HS-27A (cell line): ENCODE measurements at places on chromosomes 3 and 15.

DNA sequence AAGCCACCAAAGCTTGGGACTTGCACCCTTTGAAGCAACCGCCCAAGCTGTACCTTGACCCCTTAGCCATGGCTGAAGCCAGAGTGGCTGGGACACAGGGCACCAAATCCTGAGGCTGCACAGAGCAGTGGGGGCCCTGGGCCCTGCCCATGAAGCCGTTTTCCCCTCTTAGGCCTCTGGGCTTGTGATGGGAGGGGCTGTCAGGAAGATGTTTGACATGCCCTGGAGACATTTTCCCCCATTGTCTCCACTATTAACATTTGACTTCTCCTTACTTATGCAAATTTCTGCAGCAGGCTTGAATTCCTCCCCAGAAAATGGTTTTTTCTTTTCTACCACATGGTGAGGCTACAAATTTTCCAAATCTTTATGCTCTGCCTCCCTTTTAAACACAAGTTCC is 522.2 kb downstream of the EDEM1 start:
- DNase-seq = no peak

DNA sequence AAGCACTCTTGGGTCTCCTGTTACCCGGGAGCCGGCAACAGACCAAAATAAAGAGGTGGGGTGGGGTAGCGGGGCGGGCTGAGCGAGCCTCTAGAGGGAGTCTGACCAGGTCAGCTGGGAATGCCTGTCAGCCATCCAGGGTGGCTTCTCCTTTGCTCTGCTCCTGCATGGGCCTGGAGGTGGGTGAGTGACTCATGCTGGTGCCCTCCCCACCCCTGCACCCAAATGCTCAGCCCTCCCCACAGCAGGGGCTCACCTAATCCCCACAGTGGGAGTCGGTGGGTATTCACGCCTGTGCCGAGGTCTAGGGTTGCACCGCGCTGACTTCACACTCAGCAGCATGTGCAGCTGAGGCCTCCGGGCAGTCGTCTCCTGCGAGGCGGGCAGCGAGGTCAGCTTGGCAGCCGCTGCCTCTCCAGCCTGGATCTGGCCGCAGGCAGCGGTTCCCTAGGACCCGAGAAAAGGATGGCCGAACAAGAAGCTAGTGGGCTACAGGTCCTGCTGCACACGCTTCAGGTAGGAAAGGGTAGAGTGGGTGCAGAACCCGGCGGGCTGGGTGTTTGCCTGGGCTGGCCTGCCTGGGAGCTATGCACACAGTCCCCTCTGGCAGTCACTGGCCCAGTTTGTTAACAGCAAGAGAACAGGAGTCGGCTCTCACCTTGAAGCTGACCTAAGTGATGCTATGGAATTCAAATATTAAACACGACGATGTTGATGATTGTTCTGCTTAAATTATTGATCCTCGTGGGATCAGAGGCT is at the start of gene AGBL1:
TSS of gene AGBL1 (plus strand) at position 364 of the 759 bp plus-strand sequence.
- no peak for DNase-seq

DNA sequence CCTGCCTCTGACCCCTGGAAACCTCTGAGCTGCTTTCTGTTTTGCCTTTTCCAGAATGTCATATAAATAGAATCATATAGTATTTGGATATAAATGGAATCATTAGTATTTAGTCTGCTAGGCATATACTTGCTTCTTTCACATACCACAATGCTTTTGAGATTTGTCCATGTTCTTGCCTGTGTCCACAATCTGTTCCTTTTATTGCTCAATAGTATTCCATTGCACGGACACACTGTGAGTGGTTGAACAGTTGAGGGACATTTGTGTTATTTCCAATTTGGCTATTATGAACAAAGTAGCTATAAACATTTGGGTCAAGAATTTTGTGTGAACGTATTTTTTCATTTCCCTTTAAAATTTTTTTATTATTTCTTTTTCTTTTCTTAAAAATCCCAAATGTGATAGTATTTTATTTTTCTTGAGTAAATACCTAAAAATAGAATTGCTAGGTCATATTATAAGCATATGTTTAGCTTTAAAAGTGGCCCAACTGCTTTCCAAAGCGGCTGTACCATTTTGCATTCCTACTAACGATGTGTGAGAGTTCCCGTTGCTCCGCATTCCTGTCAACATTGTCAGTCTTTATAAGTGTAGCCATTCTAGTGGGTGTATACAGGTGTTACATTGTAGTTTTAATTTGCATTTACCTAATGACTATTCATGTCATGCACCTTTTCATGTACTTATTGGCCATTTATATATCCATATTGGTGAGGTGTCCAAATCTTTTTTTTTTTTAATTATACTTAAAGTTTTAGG is 26.5 kb downstream of the WDR53 start:
- DNase-seq = no peak

GRCh38 chr3:175065497-175065896 is 206.4 kb downstream of the NAALADL2 start:
- no peak for DNase-seq

GRCh38 chr3:185508335-185508991 is 9.6 kb upstream of the TMEM41A start:
- no peak for DNase-seq

- peak; percentile 52 for DNase-seq
These were observed 9.8 kb upstream of the OR5K4 start for GRCh38 chr3:98343647-98344507.

- DNase-seq = peak; percentile 53
These were observed 71.9 kb upstream of the SPATA12 start for GRCh38 chr3:56988458-56989168.

DNA sequence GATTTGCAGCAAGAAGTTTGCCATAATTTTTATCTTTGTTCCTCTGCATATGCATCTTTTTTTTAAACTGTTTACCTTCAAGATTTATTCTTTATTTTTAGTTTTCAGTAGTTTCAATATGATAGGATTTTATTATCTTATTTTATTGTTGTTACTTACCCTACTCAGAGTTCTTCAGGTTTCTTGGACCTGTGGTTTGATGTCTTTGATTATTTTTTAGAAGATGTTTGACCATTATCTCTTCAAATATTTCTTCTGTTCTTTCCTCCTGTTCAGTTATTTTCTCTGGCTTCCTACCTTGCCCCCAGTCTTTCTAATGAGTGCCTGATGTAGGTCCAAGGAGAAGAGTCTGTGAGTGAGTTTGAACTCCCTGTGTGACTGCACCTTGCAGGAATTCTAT is 137.7 kb downstream of the FILIP1L start:
- DNase-seq = no peak

DNA sequence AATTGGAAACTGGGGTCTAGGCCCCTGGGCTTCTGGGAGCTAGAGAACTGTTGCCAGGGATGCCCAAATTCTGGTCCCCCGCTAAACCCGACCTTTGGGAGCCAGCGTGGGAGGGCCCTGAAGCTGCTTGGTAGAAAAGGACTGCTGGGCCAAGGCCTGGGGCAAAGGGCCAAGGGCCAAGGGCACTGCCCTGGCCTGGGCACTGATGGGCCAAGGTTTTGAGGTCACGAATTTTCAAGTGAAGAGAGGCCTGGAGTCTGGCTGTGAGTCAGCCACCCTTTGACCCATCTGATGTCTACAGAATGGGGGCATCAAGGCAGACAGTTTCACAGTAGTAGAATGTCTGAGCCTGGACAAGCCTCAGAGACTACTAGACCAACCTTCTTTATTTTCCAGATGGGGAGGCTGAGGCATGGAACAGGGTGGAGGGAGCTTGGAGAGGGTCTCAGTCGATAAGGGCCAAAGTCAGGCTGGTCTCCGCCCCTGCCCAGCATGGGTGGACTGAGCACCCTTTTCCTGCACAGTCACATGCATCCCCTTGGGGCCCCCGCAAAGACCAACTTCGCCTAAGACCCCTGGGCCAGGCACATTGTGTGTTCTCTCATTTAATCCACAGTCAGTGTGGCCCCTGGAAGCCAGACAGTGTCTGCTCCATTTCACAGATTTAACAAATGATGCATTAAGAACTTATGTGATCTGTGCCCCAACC is 66.3 kb downstream of the ATP2B2 start:
- DNase-seq = no peak

DNA sequence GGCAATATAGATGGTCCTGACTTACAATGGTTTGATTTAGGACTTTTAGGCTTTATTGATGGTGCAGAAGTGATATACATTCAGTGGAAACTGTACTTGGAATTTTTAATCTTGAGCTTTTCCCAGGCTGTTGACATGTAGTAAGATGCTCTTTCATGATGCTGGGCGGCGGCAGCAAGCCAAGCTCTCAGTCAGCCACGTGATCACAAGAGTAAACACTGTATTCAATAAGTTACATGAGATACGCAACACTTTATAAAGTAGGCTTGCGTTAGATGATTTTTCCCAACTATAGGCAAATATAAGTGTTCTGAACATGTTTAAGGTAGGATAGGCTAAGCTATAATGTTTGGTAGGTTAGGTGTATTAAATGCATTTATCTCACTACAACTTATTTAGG is 17.9 kb downstream of the PARP9 start:
- DNase-seq = no peak

DNA sequence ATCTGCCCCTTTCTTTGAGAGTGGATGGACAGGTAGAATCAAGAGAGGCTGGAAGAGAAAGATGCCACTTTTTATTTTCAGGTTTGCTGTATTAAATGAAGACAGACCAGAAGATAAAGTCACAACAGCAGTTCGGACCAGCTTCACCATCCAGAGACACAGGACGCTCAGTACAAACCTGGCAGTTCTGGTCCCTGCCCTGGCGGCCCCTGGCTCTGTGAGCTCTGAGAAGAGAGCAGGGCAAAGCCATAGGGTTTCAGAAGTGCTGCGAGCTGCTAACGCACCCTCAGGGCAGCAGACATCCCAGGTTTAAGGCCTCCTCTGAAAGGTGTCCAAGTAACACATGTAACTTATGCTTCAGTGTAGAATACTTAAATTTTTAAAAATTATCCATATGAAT is 216.8 kb downstream of the ADAMTS17 start:
- no peak for DNase-seq

GRCh38 chr15:87902772-87903426 is 353.6 kb downstream of the NTRK3 start:
- DNase-seq = no peak

GRCh38 chr3:37944391-37944842 is 46.2 kb upstream of the VILL start:
- DNase-seq = no peak

DNA sequence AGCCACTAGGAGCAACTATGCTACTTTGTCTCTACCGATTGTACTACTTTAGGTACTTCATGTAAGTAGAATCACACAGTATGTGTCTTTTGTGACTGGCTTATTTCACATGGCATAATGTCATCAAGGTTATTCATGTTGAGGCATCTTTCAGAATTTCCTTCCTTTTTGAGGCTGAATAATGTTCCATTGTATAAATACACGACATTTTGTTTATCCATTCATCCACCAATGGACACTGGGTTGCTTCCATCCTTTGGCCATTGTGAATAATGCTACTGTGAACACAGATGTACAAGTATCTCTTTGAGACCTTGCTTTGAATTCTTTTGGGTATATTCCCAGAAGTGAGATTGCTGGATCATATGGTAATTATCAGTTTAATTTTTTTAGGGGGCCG is 29.2 kb downstream of the MYO5A start:
- no peak for DNase-seq

- no peak for DNase-seq
These were observed 43.6 kb downstream of the NMNAT3 start for GRCh38 chr3:139634111-139634635.

DNA sequence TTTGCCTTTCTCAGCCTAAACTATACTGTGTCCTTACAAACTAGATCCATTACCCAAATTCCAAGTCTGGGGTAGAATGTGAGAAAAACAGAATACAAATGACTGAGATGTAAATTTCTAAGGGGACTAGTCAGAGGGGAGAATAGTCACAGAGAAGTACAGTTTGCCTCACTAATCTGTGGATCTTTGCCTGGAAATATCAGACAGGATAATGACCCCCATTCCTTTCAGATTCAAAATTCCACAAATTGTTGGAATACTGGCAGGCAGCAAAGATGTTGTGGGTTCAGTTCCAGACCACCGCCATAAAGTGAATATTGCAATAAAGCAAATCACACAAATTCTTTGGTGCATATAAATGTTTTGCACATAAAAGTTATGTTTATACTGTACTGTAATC is 762.8 kb upstream of the NR2F2 start:
- DNase-seq = peak; percentile 49

DNA sequence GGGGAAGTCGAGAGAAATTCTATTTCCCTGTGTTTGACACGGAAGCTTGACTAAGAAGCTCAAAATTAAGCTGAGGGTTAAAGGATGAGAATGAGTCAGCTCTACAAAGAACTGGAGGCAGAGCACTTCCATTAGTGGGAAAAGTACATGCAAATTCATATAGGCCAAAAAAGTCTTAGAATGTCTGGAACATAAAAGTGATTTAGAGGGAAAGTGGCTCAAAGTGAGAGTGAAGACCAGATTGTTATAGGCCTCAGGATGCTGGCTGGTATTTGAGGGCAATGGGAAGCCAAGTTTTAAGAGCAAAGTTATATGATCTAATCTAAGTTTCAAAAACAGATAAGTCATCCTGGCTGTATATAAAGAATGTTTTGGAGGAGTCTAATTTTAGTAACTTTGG is 857.3 kb downstream of the NAALADL2 start:
- no peak for DNase-seq

- no peak for DNase-seq
These were observed 115.1 kb downstream of the IQSEC1 start for GRCh38 chr3:12957824-12958792.

DNA sequence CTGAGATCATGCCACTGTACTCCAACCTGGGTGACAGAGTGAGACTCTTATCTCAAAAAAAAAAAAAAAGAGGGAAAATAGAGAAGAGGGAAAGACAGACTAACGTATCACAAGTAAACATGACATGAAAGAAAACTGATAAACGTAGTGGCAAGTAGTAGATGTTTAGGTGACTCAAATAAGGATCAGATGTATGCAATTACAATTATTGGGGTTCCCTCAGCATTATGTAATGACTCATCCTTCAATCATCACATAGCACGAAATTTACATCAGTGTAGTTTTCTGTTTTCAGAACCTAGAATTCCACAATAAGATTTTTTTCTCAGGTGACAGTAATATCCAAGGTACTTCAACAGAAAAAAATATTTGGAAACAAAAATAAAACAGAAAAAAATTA is 46.6 kb downstream of the DPP8 start:
- DNase-seq = no peak

DNA sequence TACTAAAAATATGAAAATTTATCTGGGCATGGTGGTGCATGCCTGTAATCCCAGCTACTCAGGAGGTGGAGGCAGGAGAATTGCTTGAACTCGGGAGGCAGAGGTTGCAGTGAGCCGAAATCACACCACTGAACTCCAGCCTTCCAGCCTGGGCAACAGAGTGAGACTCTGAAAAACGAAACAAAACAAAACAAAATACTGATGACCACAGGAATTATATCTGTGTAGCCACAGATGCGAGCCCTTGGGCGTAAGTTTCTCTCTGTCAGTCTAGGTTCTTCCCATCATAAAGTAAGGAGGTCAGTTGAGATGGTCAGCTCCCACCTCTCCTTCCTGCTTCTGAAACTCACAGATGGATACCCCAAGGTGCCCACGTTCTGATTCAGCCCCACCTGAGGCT is 37.7 kb upstream of the CFAP161 start:
- DNase-seq = no peak

- no peak for DNase-seq
These were observed 147.2 kb downstream of the FOXP1 start for GRCh38 chr3:71436337-71436736.
